Activated effector memory CD4-positive, alpha-beta T cell treated with Interleukin-2 at 50 U/mL for 16 hours (primary cell): ENCODE measurements at places on chromosomes 2 and 18.
A peak's percentile ranks its signal among the peaks of the same experiment; 100 is the strongest.

- DNase-seq = no peak
These were observed 238.4 kb downstream of the CMPK2 start for GRCh38 chr2:6627316-6627715.

DNA sequence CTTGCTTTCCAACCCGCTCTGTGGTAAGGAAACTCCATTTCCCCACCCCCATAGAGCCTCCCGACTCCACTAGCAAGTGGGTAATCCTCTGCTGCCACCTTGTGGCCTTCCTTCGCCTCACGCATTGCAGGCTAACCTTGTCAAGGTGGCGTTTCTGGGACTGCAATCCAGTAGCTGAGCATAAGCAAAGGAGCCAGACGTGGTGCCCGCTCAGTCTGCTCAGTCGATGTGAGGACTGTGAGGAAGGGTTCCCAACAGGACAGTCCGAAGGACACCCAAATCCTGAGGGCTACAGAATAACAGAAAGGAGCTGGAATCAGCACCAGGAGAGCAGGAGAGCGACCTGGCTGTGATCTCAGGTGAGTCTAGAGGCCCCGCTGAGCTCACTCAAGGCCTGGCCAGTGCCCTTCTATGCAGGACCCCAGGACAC is 144.2 kb downstream of the SUCLG1 start:
- peak; percentile 45 for DNase-seq

DNA sequence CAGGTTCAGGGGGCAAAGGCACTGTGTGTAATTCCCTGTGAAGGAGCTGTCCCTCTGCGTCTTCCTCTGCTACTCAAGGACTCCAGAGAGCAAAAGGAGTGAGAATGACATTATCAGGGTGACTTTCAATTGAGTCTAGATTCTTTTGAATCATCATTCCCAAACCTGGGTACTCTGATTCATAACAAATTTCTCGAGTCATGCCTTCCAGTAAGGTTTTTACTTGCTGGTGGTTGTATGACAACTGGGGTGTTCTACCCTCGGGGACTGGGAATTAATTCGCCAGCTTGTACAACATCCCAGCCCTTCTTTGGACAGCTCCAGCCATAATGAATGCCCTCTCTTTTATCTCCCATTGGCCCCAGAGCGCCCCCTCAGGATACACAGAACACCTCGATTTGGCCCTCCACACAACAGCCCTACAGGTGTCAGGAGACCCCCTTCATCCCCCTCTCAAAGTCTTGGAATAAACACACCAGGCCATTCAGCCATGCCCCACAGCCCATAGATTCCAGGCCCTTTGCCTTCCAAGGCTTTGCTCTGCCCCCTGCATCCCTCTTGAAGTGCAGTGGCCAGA is 254.5 kb downstream of the KLHL29 start:
- DNase-seq = no peak

GRCh38 chr18:35122586-35123224 is 81.5 kb downstream of the MAPRE2 start:
- no peak for DNase-seq

GRCh38 chr2:205675861-205676516 is 6.3 kb upstream of the NRP2 start:
- DNase-seq = no peak

GRCh38 chr2:37819186-37819585 is 105.9 kb upstream of the RMDN2 start:
- no peak for DNase-seq
